ENCODE measurements at places on chromosomes 12 and 14. TPM values are rescaled to one million over a fixed set of nuclear protein-coding genes. Genes with fewer than 3 reads are reported as not detected.

DNA sequence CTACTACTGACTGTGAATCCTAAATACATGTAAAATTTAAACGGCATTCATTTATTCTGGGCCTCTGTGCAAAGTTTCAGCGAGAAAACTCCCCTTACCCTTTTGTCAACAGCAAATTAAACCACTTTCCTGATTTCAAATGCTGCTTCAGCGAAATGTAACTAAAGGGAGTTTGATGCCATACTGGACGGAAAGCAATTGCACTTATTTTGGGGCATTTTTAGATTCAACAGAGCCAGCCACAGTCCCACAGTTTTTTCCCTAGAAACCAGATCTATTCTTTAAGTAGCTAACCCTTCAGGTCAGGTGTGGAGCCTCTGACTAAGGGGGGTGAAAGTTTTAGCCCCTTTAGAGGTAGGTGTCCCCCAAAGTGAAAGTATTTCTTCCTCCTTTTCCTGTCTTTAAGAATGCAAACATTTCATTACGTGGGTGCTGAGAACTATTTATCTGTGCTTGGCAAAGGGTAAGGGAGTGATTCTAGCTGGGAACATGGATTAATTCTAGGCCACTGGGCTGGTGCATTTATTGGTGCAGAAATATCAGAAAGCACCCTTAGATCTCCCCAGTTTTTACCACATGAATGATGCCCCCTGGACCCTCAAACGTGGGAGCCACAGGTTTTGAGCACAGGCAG, 72.7 kb downstream of the SPTB start:
- no peak for DNase-seq

DNA sequence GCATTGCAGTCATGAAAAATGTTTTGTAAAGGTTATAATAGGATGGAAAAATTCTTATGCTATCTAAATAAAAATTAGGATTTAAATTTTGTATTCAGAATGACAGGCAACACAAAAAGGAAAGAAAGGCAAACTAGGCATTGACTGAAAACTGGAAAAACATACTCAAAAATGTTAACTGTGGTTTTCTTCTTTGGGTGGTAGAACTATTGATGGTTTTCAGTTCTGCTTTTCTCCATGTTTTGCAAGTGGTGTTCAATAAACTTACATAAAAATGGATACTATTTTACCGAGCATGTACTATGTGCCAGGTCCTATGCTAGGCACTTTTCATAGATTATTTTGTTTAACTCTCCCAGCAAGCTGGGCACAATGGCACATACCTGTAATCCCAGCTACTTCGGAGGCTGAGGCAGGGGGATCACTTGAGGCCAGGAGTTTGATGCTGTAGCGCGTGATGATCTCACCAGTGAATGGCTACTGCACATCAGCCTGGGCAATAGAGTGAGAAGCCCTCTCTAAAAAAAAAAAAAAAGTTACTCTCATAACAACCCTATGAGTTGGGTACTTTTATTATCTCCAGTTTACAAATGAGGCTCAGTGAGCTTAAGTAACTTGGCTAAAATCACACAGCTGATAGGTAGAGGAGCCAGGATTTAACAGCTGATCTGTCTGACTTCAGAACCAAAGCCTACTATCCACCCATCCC, 26.3 kb upstream of the TCP11L2 start:
- DNase-seq: no peak

DNA sequence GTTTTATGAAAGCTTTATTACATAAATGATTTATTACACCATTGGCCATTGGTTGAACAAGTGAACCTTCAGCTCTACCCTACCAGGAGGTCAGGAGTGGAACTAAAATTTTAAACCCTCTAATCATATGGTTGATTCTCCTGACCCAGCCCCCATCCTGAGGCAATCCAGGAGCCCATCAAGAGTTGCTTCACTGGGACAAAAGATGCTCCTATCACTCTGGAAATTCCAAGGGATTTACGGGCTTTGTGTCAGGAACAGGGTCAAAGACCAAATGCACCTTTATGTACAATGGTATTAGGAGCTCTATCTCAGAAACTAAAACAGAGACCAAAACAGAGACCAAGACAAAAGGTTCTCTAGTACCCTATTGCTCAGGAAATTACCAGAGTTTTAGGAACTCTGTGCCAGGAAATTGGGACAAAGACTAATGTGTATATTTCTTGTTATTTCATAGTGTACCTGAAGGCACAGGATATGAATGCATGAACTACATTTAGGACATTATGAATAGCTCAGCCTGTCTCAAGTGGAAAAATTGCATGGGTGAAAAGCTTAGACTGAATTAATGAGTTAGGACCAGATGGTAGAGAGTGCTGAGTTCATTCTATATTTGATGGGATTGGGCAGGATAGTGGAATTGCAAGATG, 171.7 kb upstream of the FLRT2 start:
- DNase-seq: no peak

DNA sequence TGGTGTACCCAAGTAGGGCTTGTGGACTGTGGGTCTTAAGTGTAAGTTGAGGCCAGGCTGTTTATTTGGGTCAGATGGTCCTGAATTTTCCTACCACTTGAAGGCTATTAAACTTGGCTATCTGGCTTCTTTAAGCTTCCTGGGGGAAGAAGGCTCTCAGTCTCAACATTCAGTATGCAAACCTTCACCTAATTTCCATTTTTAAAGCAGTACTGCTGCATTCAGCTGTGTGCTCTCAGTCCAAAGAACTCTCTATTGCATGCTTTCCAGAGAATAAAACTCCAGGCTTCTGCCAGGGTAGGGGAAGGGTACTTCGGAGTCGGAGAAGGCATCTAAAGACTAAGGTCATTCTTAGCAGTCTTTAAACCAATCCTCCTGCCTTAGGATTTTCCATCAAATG, 124.4 kb downstream of the HELB start:
- DNase-seq: no peak

GRCh38 chr14:28755198-28755815, 11.3 kb upstream of the FOXG1 start:
- no peak for DNase-seq

GRCh38 chr12:130877333-130877732, 5.5 kb downstream of the RAN start:
- DNase-seq: no peak

- no peak for DNase-seq
Measured at GRCh38 chr14:58104808-58105207, 47.2 kb downstream of the ARMH4 start.

- peak; percentile 85 for DNase-seq
Measured at GRCh38 chr14:104795781-104796686, 486 bp upstream of the AKT1 start.

GRCh38 chr14:104967386-104968152, 10.6 kb downstream of the AHNAK2 start:
- DNase-seq: peak; percentile 73

- no peak for DNase-seq
Measured at GRCh38 chr12:33653362-33653761, 213.7 kb upstream of the SYT10 start.

DNA sequence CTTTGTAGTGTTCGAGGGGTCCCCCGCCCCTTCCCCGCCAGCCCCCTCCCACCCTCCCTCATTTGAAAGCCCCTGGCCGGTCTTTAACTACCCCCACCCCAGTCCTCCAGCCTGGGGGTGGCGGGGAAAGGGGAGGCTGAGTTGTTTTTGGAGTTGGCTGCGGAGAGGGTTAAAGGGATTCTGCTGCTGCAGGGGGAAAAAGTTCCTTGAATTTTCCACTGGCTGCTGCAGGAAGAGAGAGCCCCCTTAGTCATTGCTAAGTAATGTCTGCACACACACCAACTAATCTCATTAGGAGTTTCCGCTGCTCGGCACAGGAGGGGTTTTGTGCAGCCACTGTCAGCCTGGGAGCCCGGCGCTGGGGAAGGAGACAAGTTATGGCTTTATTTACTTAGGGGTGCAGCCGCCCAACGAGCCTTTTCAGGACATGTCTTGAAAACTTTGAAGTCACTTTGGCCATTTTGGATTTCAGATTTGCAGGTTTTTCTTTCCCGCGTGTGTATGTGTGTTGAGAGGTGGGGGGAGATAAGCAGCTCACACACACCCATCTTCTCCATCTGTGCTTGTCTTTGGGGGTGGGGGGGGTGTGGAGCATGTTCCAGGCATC, 1.8 kb downstream of the ELK3 start:
- no peak for DNase-seq

DNA sequence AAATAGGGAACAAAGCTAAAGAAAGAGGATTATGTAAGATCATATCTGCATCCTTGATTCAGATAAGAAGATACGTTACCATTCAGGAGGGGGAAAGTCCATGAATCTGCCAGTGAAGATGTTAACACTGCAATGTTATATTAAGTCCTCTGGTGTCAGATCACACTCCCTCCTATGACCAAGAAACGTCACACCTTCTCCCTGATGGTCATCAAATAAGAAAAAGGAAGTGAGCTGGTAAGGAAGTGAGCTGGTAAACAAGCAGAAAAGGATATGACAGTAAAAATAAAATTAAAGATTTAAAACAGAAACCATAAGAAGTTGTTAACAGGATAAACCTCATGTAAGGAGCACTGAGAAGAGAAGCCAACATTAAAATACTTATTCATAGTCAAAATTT, 340.2 kb downstream of the SEC23A start:
- DNase-seq: no peak

DNA sequence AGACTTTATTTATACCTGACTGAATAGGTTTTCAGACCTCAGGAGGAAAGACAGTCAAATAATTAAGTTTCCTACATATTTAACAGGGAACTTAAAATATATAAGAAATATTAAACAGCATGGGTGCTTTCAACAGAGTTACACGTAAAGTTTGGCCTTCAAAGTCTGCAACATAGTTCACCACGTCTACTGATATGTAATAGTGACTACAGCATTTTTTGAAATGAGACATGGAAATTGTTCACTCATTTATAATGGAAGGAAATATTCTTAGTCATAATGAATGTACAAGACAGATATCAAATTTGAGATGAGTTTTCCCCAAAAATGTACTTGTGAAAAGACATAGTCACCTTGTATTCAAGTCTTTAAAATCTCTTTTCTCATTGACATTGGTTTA, 56.7 kb upstream of the KCNMB4 start:
- no peak for DNase-seq

GRCh38 chr12:55983232-55983842, 9.5 kb downstream of the RAB5B start:
- DNase-seq: no peak

- DNase-seq: no peak
Measured at GRCh38 chr12:101582937-101583336, 11.8 kb upstream of the MYBPC1 start.

- no peak for DNase-seq
Measured at GRCh38 chr12:124744659-124745464, 118.8 kb downstream of the SCARB1 start.

DNA sequence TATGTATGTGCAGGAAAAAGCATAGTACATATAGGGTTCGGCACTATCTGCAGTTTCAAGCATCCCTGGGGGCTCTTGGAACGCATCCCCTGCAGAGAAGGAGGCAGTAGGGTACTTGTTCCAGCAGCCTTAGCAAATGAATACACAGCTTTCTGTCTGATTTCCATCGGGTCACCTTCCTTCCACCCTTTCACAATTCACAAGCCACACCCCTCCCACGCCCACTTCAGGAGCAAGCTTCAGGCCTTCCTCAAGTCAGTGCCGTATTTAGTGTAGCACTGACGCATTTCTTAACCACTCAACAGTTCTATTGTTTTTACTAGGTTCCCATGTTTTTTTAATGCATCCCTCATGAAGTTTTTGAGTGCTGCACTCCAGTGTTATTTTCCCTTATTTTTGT, 64.2 kb downstream of the CLMN start:
- DNase-seq: peak; percentile 88

The TBC1D30 gene
- 8.7 TPM for total RNA-seq

The PTPN6 gene
- total RNA-seq: 51.7 TPM

The GMFB gene
- 74.4 TPM for total RNA-seq

The PLD4 gene
- 2.2 TPM for total RNA-seq

The TSPAN19 gene
- total RNA-seq: not detected
